ENCODE measurements at places on chromosomes 7 and 10.

GRCh38 chr10:63375458-63375857 is 90.3 kb downstream of the JMJD1C start:
- DNase-seq, result no peak

- no peak for DNase-seq
Measured at GRCh38 chr7:151517601-151518104, 2.0 kb downstream of the RHEB start.

DNA sequence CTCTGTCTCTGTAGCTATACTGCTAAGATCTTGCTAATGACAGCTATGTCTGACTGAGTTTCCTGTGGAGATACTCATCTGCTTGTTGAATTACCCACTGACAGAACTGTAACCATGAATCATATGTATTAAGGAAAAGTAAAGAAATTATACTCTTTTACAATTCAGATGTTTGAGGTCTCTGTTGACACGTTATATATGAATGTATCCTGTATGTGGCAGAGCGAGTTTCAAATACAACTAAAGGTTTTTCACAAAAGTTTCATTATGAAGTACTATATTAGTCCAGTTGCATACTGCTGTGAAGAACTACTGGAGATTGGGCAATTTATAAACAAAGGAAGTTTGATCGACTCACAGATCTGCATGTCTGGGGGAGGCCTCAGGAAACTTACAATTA is 232.5 kb downstream of the CDK14 start:
- DNase-seq, result no peak

GRCh38 chr7:132082394-132082793 is 493.9 kb downstream of the PLXNA4 start:
- DNase-seq, result no peak

DNA sequence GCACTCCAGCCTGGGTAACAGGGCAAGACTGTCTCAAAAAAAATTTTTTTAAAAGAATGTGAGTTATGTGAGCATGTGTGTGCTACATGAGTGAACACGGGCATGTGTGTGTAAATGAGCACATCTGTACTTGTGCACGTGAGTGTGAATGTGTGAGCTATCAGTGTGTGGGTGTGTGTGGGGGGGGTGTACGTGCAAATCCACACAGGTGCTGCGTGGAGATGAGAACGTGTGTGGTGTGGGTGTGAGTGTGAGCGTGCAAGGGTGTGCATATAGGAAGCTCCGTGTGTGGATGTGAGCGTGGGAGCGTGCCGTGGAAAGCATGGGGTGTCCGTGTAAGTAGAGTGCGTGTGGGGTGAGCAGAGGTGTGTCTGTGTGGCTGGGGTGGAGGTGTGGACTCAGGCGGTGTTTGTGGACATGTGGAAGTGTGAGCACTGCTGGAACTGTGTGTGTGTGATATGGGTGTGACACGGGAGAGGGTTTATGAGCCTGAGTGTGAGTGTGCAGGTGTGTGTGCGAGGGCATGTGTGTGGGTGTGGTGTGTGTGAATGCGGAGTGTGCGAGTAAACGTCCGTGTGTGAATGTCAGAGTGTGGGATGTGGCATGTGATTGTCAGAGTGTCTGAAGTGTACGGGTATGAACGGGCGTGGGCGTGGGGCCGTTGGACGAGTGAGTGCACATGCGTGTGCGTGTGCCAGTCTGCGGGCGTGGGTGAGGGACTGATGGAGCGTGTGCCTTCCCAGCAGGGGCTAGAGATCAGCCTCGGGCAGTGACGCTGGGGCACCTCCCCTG is 45.9 kb upstream of the TNRC18 start:
- no peak for DNase-seq

GRCh38 chr10:73614720-73615119 is 23.6 kb upstream of the USP54 start:
- DNase-seq, result no peak

GRCh38 chr7:115299397-115300037 is 377.6 kb downstream of the MDFIC start:
- DNase-seq, result no peak

GRCh38 chr10:61921143-61921542 is 19.6 kb downstream of the ARID5B start:
- DNase-seq, result no peak

DNA sequence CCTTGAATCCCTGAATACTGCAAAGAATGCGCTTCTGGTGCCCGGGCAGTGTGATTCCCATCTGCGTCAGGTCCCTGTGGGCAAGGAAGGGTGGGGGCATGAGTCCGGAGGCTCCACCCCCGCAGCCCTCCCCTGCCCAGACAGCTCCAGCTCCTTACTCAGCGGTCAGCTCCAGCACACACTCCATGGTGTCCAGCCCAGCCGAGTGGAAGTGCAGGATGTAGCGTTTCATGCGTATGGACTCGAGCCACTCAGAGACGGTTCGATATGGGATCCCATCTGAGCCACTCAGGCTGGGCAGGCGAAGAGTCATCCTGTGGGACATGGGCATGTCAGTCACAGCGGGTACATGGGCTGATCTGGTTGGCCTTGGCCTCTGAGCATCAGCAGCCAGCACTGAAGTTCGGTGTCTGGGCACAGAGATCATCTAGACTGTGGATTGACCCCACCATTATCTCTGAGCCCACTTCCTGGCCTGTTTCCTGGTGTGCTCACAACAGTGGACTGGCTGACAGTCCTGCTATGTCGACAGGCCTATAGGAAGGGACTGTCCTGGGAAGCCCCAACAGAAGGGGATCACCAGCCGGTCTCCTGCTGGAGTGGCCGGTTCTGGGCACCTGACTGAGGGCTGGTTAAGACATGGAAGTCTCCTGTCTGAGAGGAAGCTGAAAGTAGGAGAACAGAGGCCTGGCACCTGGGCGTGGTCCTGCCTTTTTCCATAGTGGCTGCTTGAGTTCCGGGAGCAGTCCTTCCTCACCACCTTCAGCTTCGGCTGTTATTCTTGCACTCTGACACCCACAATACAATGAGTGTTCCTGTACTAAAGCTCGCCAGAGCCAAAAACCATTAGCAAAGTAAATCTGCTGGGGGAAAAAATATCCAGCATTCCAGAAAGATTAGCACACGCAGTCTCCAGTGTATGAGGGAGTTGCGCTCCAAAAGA is 10.6 kb downstream of the ZYX start:
- no peak for DNase-seq

- DNase-seq, result no peak
Measured at GRCh38 chr7:147096629-147097028, 980.0 kb downstream of the CNTNAP2 start.

DNA sequence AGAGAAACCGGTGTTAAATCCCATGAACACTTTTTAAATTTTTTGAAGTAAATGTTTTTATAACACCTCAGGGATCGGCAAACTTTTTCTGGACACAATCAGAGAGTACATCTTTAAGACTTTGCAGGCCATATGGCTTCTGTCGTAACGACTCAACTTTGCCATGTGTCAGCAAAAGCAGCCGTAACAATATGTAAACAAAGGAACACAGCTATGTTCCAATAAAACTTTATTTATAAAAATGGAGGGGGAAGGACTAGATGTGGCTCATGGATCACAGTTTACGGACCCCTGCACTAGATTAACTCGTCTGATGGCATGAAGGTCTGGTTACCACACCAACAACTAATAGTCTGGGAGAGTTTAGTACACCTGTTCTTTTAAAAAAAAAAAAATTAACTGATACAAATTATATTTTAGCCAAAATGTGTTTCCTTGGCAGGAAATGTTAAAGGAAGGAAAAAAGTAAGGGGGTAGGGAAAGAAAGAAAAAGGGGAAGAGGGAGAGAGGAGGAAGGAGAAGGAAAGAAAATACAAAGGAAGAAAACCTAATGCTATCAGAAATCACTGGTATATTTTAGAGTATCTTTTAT is 50.2 kb downstream of the ABI1 start:
- no peak for DNase-seq

GRCh38 chr10:132515811-132516726 is 21.5 kb upstream of the INPP5A start:
- DNase-seq, result no peak

DNA sequence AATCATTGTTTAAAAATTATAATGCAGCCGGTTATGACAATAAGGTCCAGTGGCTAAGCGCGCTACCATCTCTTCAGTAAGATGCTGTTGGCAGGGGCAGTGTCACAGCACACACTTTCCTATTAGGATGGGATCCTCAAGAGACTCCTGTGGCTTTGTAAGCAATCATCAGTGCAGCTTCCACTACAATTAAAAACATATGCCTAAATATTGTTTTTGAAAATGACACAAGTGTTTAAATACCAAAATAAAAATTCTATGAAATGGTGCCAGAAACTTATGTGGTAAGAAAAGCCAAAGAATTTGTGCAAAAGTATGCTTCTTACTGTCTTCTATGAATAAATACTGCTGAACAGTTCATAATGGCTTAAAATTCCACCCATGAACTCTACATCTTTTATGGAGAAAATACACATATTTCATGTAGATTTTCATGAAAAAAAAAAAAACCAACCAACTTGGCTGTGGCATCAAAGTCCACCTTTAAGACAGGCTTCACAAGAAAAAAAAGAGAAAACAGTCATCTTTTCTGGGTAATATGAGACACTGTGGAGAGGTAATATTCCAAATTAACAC is 132.8 kb downstream of the SEMA3C start:
- DNase-seq, result no peak

GRCh38 chr7:86645225-86645608 is 1.5 kb downstream of the GRM3 start:
- no peak for DNase-seq

- peak; percentile 73 for DNase-seq
Measured at GRCh38 chr7:112450807-112451761, 824 bp downstream of the IFRD1 start.

GRCh38 chr7:100874300-100874576 is 665 bp upstream of the SRRT start:
- DNase-seq, result no peak

GRCh38 chr10:21304608-21305007 is 220.9 kb downstream of the SKIDA1 start:
- DNase-seq, result no peak

- no peak for DNase-seq
Measured at GRCh38 chr10:36872702-36873393, 252.6 kb upstream of the ANKRD30A start.

DNA sequence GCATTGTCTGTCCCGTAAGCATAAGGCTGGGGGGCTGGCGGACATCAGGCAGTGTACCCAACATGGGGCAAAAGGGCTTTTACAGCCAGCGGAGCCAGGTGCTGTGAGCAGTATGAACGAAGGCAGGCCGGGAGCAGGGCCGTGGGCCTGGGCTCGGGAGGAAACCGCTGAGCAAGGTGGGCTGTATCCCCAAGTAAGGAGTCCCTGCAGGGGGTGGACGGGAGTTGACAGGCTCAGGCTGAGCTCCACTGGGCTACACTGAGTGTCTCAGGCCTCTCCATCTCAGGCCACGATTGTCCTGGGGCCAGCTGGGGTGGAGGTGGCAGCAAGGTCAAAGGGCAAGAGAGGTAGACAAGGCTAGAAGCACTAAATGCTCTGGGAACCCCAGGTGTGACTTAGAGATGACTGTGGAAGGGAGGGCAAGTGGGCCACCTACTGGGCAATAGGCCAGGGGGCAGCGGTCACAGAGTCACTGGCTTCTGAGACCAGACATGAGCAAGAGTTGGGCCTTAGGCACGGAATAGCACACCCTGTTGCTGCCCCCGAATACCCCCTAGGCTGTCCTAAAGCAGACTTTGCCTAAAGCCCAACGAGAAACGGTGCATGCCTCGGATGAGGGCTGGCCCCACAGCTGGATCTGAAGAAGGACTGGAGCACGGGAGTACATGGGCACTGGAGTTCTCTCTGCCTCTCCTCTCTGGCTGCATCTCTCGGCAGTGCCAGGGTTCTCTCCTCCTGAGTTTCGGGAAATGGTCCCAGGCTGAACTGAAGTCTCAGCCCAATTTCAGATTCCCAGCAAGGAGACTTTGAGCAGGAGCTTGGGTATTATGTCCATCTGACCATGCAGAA is 10.8 kb upstream of the RAMP3 start:
- DNase-seq, result no peak

DNA sequence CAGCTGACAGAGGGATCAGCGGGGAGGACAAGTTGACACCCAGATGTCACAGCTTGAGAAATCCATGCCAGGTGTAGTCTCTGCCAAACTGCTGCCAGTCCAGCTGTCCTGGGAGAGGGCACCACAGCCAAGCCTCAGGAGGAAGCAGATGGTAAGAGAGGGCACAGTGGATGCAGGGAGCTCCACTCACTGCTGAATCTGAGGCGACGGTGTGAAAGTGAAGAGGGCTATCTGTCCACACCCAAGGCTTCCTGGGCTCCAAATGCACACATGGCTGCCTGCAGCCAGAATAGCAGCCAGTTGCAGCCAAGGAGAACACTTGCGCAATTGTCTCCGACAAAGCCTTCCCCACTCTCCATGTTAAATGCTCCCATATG is 502.4 kb downstream of the GRID1 start:
- DNase-seq, result no peak

GRCh38 chr10:85545874-85546273 is 820.7 kb downstream of the GRID1 start:
- DNase-seq, result no peak

GRCh38 chr7:131858611-131859010 is 302.2 kb upstream of the PODXL start:
- DNase-seq, result no peak

- DNase-seq, result no peak
Measured at GRCh38 chr7:28354601-28355402, 57.5 kb upstream of the CREB5 start.

DNA sequence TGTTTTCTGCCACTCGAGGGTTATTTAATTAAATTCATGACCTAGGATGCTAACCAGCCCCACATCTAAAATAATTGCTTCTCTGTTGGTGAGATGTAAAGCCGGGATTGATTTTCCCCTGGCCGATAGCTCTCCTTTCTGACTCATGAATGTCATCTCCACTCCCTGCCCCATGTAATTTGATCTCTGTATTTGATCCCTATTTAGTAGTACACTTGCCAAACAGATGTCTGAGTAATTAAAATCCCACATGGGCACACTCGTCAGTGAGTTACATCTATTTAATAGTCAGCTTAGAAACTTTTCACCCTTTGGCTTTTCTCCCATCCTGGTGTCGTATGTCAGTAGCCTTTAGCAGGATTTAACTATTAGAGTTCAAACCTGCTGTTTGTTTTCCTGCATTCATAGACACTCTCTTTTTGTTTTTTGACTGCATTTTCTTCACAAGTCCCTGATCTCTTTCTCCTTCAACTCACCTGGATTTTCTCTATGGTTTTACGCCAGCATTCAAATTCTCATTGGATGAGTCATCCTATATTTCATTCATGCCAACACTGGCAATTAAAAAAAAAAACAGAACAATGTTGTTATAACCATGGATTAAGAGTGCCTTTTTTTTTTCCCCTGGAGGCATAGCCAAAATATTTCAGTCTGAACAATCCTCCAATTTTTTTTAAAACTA is 82.7 kb downstream of the SPAG6 start:
- no peak for DNase-seq
